ENCODE measurements at places on chromosomes 6 and 20. TPM values are rescaled to one million over a fixed set of nuclear protein-coding genes. Genes with fewer than 3 reads are reported as not detected.

- DNase-seq, result no peak
These were observed 129.0 kb upstream of the SRSF6 start for GRCh38 chr20:43328697-43329096.

- DNase-seq, result no peak
These were observed 167.1 kb upstream of the ECI2 start for GRCh38 chr6:4302524-4302923.

- no peak for DNase-seq
These were observed 25.2 kb downstream of the FNDC1 start for GRCh38 chr6:159194421-159194820.

- DNase-seq, result no peak
These were observed 363.9 kb downstream of the MAFB start for GRCh38 chr20:40325006-40325568.

DNA sequence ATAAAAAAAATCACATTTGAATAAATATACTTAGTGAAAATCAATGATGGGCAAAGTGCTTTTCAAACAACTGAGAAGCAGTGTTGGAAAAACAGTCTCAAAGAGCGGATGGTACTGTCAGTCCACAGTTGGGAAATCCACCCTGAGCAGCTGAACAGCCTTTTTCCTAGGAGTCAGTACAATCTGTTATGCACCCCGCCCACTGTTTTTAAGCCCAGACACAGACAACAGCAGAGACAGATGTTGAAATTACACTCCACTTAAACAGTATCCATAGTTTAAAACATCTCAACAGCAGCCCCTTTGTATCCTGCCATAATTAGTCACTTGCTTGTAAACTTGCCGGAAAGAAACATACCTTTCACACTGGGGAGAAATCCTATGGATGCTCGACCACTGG, 372 bp downstream of the KIAA0408 start:
- no peak for DNase-seq

DNA sequence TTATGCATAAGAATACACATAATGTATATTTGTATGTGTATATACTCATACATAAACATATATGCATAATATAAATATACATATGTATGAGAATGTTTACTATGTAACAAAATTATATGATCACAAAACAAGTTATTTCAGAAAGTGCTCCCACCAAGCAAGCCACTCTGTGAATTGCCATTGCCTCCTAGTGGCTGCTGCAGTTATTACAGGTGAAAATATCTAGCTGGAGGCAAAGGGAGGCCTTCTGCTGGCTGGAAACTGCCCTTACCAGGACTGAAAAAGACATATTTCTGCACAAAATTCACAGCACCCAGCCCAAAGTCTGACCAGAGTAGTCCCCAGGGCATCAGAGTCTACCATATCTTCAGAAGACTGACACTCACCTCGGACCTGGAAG, 14.4 kb upstream of the ADAM33 start:
- DNase-seq, result no peak

- DNase-seq, result no peak
These were observed 41.1 kb downstream of the FOXP4 start for GRCh38 chr6:41587131-41587879.

DNA sequence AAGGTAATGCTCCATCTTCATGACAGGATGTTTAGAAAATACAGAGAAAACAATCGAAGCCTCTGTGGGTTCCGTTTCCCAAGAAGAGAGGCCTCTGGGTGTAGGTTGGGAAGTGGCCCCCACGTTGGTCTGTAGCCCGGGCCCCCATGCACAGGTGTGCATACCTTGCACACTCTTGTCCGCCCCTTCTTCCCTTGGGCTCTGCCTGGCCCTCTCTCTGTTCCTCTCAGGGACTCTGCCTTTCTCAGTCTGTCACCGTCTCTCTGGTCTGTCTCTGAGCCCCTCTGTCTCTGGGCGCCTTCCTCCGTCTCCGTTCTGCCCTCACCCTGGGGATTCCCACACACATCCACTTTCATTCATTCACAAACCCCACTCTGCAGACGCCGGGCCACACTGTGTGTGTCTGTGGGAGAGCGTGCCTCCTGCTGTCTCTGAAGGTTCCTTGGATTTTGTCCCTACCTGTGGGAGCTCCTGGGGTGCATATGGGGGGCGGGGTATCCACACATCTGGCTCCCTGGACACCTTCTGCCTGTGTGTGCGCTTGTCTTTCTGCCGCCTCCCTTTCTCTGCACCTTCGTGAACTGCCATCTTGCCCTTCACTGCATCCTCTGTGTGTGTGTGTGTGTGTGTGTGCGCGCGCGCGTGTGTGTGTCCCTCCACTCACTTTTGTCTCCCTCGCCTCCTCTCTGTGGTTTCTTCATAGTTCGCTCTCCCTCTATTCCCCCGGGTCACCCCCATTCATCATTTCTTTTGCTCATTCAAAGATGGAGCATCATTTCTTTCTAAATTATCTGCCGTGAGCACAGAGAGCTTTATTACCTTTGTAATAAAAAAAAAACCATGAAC, 75.3 kb downstream of the SRC start:
- no peak for DNase-seq

DNA sequence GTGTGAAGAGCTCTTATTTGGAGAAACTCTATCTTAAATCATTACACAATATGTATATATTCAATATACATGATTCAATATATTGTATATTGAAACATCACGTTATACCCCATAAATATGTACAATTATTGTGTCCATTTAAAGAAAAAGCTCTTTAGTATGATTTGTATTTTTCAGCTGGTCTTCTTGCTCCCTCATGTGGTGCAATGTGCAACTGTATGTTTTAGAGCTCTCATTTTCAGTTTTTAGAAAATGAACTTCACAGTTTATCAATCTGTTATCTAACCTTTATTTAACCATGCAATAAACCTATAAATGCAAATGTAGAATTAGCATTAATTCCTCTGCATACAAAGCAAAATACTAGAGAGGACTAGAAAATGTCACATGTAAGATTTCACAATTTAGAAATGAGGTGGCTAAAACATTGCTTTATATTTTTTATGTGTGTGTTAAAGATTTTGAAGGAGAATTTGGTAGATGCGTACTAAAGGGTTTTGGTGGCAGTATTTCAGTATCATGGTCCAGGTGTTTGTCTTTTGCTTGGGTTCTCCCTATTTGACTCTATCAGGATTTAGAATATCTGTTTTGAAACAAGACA, 167.1 kb downstream of the PHF3 start:
- no peak for DNase-seq

DNA sequence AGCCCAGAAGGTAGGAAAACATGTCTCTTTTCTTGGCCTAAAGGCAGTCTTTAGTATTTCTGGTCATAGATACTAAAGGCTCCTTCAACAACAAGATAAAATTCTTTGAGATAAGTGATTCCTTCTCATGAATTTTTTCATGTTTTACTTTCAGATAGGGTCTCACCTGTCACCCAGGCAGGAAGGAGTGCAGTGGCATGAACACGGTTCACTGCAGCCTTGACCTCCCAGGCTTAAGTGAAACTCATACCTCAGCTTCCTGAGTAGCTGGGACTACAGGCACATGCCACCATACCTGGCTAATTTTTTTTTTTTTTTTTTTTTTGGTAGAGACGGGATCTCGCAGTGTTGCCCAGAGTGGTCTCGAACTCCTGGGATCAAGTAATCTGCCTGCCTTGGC, 9.1 kb downstream of the PNLDC1 start:
- DNase-seq, result no peak

GRCh38 chr6:90719321-90720195, 132.7 kb upstream of the MAP3K7 start:
- DNase-seq, result no peak

DNA sequence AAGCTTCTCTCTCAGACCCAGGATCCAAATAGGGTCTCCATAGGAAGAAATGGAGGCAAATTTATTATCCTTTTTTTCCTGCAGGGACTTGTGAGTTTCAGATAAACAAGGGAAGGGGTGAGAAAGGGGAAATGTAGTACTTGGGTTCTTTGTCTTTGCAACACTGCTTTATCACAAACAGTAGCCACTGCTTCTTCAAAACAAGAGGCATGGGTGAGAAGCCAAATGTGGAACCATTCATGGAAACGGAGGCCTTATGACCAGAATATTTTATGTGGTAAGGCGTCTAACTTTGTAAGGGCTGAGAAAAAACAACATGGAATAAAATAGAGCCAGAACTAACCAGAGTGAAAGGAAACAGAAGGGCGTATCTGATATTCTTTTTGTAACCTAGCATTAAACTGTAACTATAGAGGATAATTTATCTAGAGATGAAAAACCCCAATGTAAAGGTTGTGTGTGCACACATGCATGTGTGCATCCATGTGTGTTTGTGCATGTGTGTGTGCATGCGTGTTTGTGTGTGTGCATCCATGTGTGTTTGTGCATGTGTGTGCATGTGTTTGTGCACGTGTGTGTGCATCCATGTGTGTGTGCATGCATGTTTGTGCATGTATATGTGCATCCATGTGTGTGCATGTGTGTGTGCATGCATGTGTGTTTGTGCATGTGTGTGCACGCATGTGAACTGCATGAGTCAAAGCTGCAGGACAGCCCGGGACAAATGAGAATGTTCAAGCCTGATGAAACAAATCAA, 143.3 kb upstream of the SMLR1 start:
- no peak for DNase-seq

GRCh38 chr6:160534050-160534696, 129.9 kb downstream of the LPA start:
- DNase-seq, result peak; percentile 61

GRCh38 chr6:151773382-151773781, 34.1 kb upstream of the ESR1 start:
- no peak for DNase-seq

DNA sequence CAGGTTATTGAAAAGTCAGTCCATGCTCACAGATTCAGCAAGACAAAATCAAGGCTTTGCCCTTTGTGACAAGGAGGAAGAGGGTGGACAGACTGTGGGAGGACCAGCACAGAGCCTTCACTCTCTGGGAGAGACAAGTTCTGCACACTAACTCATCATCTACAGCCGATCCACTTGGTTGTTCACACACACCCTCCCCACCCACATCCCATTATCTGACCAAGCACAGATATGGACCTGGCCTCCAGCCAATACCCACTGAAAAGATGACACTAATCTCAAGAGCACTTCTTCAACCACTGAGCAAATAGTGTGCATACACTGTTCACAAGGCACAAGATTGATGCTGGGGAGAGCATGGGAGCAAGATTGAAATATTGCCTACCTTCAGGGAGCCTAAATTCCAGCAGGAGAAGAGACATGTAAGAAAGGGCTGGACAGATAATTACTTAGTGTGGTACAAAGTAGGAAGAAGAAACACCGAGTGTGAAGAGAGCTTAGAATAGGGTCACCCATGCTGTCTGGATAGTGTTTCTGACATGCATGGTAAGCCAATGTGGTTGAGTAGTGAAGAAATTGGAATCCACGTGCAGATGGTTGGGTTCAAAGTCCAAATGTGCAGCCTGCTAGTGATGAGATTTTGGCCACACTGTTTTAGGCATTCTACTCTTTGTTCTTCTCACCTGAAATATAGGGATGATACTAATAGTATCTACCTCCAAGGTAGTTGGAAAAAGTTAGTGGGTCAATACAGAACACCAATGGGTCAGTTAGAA, 21.7 kb upstream of the IL17A start:
- DNase-seq, result no peak

The KCNQ5 gene
- 4.3 TPM for total RNA-seq

The PROKR2 gene
- not detected for total RNA-seq

The CABLES2 gene
- total RNA-seq, result 14.4 TPM

The SLC35D3 gene
- total RNA-seq, result not detected

The TP53RK gene
- 18.4 TPM for total RNA-seq

The MAP3K5 gene
- total RNA-seq, result 18.3 TPM

All from activated naive CD8-positive, alpha-beta T cell treated with anti-CD3 and anti-CD28 coated beads, Interleukin-2, amount 10 ng/mL, durations not matched to agents 7 days and 5 days (primary cell).